Activated effector memory CD4-positive, alpha-beta T cell treated with Interleukin-2 at 50 U/mL for 16 hours (primary cell): ENCODE measurements at places on chromosomes 2 and 18.

- no peak for DNase-seq
These were observed 177.3 kb upstream of the ST6GAL2 start for GRCh38 chr2:107063228-107063627.

GRCh38 chr18:70116949-70117348, 88.5 kb downstream of the RTTN start:
- no peak for DNase-seq

- no peak for DNase-seq
These were observed 275.3 kb upstream of the RAB12 start for GRCh38 chr18:8333961-8334360.

DNA sequence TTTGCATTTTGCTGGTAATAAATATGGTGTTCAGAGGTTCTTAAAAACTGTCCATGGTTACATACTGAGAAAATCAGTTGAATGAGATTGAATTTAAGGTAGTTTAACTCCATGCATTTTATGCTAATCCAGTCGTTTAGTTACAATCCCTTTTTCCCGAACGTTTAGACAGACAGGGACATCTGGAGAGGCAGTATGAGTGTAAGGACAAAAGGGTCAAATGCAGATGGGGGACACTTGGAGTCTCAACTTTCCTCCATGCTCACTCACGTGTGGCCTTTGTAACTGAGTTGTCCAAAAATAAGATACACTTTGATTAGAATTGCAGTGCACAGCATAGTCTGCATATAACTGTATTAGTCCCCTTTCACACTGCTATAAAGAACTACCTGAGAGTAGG, 63.9 kb downstream of the RDH14 start:
- DNase-seq: no peak

GRCh38 chr2:224146356-224147160, 107.5 kb upstream of the SERPINE2 start:
- no peak for DNase-seq
